Hematopoietic multipotent progenitor cell treated with erythropoietin and hydrocortisone succinate and interleukin-3 and kit ligand, for 6 days (in vitro differentiated cells): ENCODE measurements at places on chromosomes 1 and 21.
A peak's percentile ranks its signal among the peaks of the same experiment; 100 is the strongest.

GRCh38 chr1:247942624-247943023 is 6.0 kb upstream of the OR2L8 start:
- DNase-seq = no peak

GRCh38 chr1:67211589-67212563 is 45.6 kb downstream of the IL23R start:
- peak; percentile 78 for DNase-seq

- DNase-seq = peak; percentile 63
These were observed at the start of gene CATSPER4 for GRCh38 chr1:26190373-26190987. TSS of gene CATSPER4 (plus strand) at chr1:26190602. CDS start at chr1:26190628, 26 bp downstream.

DNA sequence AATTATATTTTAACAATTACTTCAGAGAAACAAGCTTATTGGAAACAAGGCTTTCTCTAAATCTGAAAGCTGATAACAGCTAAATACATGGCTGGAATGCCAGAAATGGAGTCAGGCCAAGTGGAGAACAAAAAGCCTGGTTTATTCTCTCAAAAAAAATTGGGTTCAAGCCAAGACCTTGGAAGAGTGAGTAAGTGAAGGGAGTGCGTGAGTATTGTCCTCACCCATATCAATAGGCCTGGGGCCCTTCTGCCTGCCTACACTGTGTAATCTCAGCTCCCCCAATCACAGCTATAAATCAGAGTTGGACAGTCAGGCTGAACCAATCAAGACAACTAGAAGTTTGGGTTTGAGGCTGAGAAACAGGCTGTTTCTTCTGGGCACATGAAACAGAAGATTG is 7.4 kb downstream of the KYAT3 start:
- peak; percentile 39 for DNase-seq

DNA sequence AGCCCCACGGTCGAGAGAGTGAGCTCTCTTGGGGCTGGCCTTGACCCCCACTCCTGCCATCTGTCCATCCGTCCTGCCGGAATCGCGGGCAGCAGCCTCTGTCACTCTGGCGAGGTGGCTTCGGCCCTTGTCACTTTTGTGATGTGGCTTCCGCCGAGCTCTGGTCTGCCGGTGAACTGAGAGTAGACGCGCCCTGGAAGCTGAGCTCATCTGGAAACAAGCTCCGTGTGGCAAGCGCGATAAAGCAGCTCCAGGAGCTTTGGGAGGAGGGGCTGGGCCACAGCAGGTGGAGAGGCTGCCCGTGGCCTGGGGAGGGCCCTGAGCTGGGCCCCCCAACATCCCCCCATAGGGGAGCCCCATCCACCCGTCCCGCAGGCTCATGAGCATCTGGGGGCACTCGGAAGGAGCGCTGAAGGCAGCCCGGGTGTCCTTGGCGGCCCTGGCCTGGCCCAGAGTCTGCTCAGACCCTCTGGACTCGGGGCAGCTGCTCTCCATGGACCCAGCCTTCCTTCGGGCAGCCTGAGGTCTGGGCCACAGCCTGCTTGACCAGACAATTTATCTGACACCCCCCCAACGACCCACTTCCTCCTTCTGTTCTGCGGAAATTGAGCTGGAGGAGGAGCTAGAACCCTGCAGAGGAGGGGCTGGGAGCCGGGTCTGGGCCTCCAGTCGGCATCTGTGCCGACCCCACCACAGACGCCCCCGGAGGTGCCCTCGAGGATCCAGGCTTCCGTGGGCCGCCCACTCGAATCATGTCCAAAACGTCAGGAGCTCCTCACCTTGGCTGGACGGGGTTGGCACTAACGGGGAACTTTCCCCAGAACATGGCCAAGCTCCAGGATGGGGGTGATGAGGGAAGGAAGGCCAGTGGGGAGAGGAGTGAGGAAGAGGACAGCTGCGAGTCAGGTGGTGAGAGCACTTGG is 59.1 kb downstream of the SLC19A1 start:
- DNase-seq = peak; percentile 92

DNA sequence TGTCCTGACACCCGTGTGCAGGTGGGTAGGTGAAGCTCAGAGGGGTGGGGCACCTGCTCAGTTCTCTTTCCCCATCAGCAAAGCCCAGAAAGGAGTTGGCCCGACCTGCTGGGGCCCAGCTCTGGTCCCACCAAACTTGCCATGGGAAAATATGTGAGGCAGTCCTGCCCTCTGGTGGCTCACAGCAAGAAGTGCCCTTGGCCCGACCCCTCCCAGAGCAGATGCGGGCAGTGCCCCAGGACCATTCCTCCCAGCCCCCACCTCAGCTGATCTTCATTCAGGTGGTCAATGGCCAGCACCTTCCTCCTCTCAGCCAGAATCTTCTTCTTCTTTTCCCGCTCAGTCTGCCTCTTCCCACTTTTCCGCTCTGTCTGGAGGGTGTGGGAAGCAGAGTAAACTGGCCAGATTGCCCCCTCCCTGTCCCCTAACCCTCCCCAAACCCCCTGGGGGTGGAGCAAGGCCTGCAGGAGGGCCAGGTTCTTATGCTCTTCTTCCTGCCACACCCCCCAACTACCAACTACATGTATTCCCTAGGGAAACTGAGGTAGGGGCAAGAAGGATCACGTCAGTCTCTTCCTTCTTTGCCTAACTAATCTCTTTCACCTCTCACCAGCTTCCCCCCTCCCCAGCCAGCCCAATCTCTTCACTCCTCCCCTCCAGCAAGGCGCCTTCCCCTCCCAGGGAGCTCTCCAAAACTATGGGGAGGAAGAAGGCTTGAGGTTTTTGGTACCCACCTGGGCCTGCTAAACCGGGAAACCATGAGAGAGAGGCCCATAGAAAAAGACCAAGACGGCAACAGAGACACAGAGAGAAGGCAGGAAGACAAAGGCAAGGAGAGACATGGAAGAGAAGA is 15.6 kb downstream of the TNNT2 start:
- DNase-seq = peak; percentile 60
